ENCODE measurements at places on chromosomes 7 and 10. TPM values are rescaled to one million over a fixed set of nuclear protein-coding genes. Genes with fewer than 3 reads are reported as not detected.

ECHDC3 gene
- 20.1 TPM for total RNA-seq

OR13A1 gene
- not detected for total RNA-seq

KCNIP2 gene
- total RNA-seq: 4.7 TPM

INSIG1 gene
- 40.0 TPM for total RNA-seq

SMO gene
- 61.2 TPM for total RNA-seq

AGAP6 gene
- 13.2 TPM for total RNA-seq

GRCh38 chr7:155533120-155533826 lies 13.1 kb downstream of the CNPY1 start:
- no peaks in the 10 kb centered on the region for H3K36me3 ChIP-seq
- peak overlapping the region; percentile 30 for H3K4me3 ChIP-seq
- peaks cover 53% of the 10 kb centered on the region for H3K27me3 ChIP-seq
- peak; percentile 71 for DNase-seq
- no peaks in the 10 kb centered on the region for H3K4me1 ChIP-seq
- H3K27ac ChIP-seq: no peak overlapping the region

DNA sequence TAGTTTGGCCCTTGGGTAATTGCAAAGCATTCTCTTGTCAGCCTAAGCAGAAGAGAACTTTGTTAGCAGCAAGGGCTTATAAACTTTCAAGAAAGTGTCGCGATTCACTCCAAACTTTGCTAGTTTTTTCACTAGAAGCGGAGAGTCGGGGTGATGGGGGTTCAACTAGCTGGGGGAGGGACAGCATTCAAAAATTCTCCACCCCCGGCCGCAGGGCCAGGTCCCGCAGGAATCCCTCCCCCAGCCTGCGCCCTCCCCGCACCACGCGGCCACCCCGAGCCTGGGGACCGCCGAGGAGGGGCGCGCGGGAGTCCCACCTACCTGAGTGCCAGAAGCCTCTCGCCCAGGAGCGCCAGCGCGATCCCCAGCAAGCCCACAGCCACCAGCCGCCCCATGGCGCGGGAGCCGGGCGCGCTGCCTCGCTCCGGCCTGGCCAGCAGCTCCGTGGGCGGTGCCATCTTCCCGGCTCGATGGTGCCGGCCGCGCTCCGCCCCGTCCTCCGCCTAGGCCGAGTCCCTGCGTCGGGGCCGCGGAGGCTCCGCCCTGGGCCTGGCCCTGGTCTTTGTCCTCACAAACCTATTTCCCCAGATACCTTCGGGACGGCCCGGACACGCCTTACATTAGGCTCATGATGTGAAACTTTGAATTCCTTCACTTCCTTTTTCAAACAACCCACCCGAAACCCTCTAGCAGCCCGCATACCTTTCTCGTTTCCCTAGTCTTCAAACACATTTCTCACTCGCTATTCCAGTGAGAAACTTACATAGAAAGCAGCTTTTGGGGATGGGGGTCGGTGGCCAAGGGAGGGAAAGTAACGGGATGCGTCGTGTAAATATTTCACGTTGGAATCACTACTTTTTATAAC lies at the start of gene PON2:
Gene PON2 (minus strand): TSS at position 472 of the 865 bp plus-strand sequence. CDS start 77 bp downstream, at position 395.
- DNase-seq: peak; percentile 53
- H3K4me1 ChIP-seq: peaks cover 4% of the 10 kb centered on the region
- H3K27me3 ChIP-seq: no peaks in the 10 kb centered on the region
- no peaks in the 10 kb centered on the region for H3K36me3 ChIP-seq

- no peaks in the 10 kb centered on the region for H3K4me1 ChIP-seq
- no peaks in the 10 kb centered on the region for H3K36me3 ChIP-seq
- no peak overlapping the region for H3K4me3 ChIP-seq
- no peak for DNase-seq
- H3K27ac ChIP-seq: no peak overlapping the region
- peaks cover 15% of the 10 kb centered on the region for H3K27me3 ChIP-seq
Observed at GRCh38 chr10:71501402-71501801, 104.7 kb downstream of the CDH23 start.

DNA sequence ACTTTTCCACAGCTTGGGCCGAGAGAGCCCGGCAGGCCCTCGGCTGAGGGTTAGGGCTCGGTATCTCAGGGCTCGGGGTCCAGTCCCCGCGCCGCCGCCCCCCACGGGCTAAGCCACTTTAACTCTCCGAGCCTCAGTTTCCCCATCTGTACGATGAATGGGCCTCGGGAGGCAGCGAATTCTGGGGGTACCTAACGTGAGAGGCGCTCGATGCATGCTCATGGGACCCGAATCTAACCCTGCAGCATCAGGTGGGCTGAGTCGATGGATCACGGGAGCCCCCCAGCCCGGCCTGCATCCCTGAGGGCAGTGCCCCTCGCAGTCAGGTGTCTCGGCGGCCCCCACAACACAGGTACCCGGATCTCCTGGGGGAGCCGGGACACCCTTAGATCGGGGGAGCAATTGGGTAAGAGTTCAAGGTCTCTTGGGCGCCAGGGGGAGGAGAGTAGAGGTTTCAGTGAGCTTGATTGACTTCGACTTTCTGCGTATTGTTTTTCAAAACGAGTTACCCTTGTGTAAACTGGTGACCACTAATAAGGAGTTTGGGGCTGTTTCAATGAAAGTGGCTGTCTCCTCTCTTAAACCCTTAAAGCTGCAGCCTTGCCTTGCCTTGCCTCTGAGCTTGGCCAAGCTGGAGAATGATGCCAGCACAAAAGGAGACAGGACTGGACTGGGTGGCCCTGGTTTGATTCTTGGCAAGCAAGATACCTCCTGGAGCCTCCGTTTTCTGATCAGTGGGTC lies 631 bp downstream of the POR start:
- H3K36me3 ChIP-seq: no peaks in the 10 kb centered on the region
- H3K4me3 ChIP-seq: peak overlapping the region; percentile 80
- no peaks in the 10 kb centered on the region for H3K27me3 ChIP-seq
- peaks cover 3% of the 10 kb centered on the region for H3K4me1 ChIP-seq
- DNase-seq: no peak

DNA sequence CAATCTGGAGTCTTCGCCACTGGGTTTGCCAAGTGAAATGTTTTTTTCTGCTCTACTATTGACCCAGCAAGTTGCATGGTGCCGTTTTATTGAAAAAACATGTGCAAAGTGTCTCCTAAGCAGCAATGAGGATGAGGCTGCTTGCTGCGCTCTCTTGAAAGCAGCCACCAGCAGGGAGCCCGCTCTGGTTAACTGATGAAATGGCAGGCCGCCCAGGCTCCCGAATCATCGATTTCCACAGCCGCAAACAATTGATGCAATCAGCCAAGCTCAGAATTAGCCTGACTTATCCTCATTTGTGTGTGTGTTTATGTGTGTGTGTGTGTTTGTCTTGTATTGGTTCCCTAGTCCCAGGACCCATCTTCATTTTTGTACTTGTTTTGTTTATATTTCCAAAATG lies 22.2 kb upstream of the LYZL1 start:
- H3K36me3 ChIP-seq: no peaks in the 10 kb centered on the region
- peaks cover 2% of the 10 kb centered on the region for H3K4me1 ChIP-seq
- H3K4me3 ChIP-seq: no peak overlapping the region
- peak; percentile 54 for DNase-seq
- no peak overlapping the region for H3K27ac ChIP-seq

DNA sequence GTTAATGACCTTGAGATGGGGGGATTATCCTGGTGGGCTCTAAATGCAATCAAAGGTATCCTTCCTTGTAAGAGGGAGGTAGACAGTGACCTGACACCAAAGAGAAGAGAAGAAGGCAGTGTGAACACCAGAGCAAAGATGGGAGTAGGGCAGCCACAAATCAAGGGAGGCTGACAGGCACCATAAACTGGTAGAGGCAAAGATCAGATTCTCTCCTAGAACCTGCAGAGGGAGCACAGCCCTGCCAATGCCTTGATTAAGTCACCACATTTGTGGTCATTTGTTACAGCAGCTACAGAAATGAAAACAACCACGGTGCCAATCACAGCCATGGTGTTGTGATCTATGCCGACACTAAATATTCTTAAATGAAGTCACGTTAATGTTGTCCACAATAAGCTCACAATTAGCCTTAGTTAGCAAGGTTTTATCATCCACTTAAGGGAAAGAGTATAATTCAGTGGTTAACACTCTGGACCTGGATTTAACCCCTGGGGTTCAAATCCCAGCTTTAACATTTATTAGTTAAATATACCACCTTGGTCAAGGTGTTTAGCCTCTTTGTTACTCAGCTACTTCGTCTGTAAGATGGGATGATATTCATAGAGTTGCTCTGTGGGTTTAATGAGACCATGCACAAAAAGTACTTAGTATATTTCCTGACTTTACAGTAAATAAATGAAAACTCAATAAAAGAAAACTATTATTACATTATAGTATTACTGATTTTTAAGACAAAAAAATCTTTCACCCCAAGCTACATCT lies 70.8 kb downstream of the SGMS1 start:
- H3K4me3 ChIP-seq: no peak overlapping the region
- no peaks in the 10 kb centered on the region for H3K27me3 ChIP-seq
- H3K4me1 ChIP-seq: peaks cover 5% of the 10 kb centered on the region
- H3K27ac ChIP-seq: no peak overlapping the region
- H3K36me3 ChIP-seq: no peaks in the 10 kb centered on the region

DNA sequence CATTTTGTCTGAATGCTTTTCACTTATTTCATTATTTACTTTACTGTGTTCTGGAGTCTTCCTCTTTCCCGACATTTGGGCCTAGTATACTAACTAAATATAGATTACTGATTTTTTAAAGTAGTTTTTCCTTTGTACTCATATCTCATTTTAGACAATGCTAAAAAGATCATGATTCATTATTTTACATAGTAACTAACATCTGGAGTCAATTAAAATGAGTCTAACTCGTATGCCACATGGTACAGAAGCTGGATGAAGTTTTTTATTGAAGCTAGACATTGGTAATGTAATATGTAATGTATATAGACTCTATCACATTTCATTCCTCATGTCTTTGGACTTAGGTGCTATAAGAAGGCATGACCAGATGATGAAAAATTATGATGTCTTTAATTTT lies 156.3 kb upstream of the HGF start:
- no peaks in the 10 kb centered on the region for H3K36me3 ChIP-seq
- no peak overlapping the region for H3K4me3 ChIP-seq
- no peaks in the 10 kb centered on the region for H3K27me3 ChIP-seq
- H3K27ac ChIP-seq: no peak overlapping the region
- no peak for DNase-seq

DNA sequence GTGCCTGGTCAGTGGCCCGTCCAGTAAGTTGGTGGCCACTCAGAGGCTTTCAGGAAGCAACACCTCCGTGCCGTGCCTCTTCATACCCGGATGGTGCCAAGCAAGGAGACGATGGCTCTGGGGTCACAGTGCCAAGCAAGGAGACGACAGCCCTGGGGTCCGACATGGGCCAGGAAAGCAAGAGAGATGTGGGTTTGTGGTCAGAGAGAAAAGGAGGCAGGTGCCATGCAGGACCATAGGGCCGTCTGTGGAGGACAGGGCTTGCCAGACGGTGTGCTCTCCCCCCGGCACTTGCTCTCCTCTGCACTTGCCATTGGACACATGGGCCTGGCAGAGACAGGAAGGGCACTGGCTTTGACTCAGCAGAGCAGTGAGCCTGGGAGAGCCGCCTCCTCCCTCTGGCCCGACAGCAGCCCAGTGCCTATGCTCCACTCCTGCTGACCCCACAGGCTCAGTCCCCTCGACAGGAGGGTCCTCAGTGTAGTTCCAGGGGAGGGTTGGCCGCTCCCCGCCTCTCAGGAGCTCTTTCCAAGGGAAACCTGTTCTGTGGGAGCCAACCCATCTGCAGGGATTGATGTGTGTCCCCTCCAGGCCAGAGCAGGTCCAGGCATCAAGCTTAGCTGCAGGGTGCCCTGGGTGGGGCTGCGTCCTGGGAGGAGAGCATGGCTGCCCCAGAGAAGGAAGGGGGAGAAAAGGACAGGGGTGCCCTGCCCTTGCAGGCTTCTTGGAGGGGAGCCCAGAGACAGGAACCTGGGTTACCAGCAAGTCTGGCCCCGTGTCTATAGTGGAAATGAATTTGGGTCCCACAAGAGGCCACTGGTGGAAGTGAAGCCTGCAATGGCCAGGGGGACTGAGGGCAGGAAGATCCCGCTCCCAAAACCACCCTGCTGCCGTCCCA lies 7.6 kb upstream of the CALML5 start:
- H3K4me3 ChIP-seq: no peak overlapping the region
- H3K27me3 ChIP-seq: no peaks in the 10 kb centered on the region
- H3K27ac ChIP-seq: no peak overlapping the region
- DNase-seq: no peak
- no peaks in the 10 kb centered on the region for H3K36me3 ChIP-seq

DNA sequence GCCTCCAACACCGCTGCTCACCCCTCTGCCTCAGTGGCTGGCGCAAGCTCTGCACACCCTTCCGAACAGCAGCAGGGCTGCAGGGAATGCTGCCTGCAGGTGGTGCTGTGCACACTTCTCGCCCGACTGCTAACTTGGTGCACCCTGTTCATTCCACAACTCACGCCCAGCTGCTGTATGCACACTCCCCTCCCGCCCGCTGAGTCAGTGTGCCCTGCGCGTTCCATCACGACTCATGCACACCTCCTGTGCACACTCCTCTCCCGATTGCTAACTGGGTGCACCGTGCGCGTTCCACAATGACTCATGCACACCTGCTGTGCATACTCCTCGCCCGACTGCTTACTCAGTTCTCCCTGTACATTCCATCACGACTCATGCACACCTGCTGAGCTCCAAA lies 21.5 kb downstream of the ADARB2 start:
- no peaks in the 10 kb centered on the region for H3K36me3 ChIP-seq
- no peak overlapping the region for H3K4me3 ChIP-seq
- DNase-seq: peak; percentile 64
- H3K27ac ChIP-seq: no peak overlapping the region
- H3K27me3 ChIP-seq: no peaks in the 10 kb centered on the region

DNA sequence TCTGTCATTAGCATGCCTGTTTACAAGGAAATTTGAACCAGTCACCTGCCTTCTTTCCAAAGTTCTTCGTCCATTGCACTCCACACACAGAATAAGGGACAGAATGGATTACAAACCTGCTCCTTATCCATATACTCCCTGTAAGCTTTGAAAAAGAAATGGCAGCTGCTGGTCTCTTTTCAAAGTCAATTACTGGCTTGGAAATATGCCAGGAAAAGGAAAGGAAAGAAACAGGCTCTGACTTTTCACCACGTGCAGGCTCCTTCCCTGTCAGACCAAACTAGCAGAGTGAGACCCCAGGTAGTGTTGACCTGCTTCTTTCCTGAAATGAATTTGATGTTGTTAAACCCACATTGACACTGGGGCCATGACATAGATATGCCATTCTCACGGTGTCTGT lies 84.5 kb downstream of the LHFPL3 start:
- no peaks in the 10 kb centered on the region for H3K36me3 ChIP-seq
- no peaks in the 10 kb centered on the region for H3K27me3 ChIP-seq
- DNase-seq: no peak

GRCh38 chr10:133122171-133122935 lies 34.6 kb downstream of the ADGRA1 start:
- no peaks in the 10 kb centered on the region for H3K27me3 ChIP-seq
- no peak for DNase-seq
- H3K4me3 ChIP-seq: no peak overlapping the region
- no peak overlapping the region for H3K27ac ChIP-seq
- no peaks in the 10 kb centered on the region for H3K36me3 ChIP-seq

Data from H1 (cell line).